M059J (cell line): ENCODE measurements at places on chromosomes 4 and X. TPM values are rescaled to one million over a fixed set of nuclear protein-coding genes. Genes with fewer than 3 reads are reported as not detected.

Gene NOA1
- 10.8 and 12.4 TPM in 2 replicates for total RNA-seq

Gene FAM9C
- not detected in 2 replicates for total RNA-seq

Gene LDOC1
- 29.3 and 34.6 TPM in 2 replicates for total RNA-seq

Gene FAM184B
- 0.02 TPM in 1 of 2 replicates, not detected in the other for total RNA-seq

Gene FREM3
- total RNA-seq: not detected in 2 replicates

Gene TEX13C
- total RNA-seq: not detected in 2 replicates

Gene ZCCHC12
- 0.05 TPM in 1 of 2 replicates, not detected in the other for total RNA-seq

Gene KLHL4
- 1.5 and 1.8 TPM in 2 replicates for total RNA-seq

GRCh38 chr4:87957061-87957460, 18.5 kb upstream of the SPP1 start:
- no peak for DNase-seq

DNA sequence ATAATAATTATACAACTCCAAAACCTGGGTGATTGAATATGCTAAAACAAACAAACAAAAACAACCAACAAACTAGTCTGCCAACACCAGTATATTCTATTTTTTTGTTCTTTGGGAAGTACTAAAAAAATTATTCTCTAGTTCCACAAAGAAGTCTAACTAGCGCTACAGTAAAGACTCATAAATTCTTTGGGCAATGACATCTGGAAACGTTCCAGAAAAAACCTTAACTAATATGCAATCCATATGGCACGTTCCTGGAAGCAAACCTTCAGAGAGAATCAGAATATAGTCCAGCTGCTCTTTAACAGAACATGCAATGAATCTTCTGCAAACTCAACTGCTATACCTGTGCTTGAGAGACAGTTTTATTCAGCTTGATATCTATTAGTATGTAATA, 500.1 kb downstream of the TRAM1L1 start:
- DNase-seq: no peak

GRCh38 chr4:575281-576141, 584 bp downstream of the TMEM271 start:
- no peak for DNase-seq

DNA sequence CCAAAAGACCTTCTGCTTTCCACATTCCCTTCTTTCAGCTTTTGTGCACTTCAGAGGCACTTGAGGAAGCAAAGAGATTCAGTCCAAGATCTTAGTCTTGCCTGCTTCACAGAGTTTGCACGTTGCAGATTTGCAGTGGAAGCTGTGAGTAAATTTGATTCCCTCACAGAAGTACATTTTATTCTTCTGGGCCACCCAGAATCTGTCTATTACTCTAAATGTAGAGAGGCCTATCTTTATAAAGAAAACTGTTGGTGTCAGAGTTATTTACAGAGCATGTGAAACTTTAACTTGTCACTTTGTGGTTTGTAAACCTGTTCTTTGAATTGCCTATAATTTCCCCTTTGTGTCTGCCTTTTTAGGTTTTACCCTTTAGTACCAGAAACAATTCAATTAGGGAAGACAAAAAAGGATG, 15.5 kb downstream of the SPRY1 start:
- no peak for DNase-seq

- DNase-seq: no peak
Observed at GRCh38 chr4:26388671-26389070, 67.9 kb downstream of the RBPJ start.

- DNase-seq: no peak
Observed at GRCh38 chrX:111145878-111146277, 49.9 kb downstream of the PAK3 start.

GRCh38 chr4:171101845-171102244, 711.4 kb upstream of the GALNTL6 start:
- no peak for DNase-seq

- no peak for DNase-seq
Observed at GRCh38 chr4:181271116-181271640, 972.0 kb upstream of the TENM3 start.

DNA sequence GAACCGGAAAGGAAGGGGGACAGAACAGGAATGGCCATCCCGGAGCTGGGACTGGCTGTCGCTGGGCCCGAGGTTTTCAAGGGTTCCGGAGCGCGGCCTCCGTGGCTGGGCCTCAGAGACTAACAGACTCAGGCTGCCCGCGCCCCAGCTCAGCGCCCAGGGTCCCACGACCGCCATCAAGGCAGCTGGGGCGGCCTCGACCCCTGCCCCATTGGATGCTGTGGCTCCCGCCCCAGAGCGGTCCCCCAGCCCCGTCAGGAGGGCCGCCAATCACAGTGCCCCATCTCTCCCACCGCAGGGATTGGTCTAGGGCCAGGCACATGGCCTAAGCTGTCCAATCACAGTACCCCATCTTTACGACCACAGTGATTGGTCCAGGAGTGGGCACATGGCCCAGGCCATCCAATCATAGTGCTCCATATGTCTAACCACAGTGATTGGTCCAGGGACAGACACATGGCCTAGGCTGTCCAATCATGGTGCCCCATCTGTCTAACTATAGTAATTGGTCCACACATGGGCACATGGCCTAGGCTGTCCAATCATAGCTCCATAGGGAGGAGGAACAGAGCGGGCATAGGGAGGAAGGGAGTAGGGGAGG, 105.3 kb upstream of the NKX1-1 start:
- peak; percentile 28 for DNase-seq

DNA sequence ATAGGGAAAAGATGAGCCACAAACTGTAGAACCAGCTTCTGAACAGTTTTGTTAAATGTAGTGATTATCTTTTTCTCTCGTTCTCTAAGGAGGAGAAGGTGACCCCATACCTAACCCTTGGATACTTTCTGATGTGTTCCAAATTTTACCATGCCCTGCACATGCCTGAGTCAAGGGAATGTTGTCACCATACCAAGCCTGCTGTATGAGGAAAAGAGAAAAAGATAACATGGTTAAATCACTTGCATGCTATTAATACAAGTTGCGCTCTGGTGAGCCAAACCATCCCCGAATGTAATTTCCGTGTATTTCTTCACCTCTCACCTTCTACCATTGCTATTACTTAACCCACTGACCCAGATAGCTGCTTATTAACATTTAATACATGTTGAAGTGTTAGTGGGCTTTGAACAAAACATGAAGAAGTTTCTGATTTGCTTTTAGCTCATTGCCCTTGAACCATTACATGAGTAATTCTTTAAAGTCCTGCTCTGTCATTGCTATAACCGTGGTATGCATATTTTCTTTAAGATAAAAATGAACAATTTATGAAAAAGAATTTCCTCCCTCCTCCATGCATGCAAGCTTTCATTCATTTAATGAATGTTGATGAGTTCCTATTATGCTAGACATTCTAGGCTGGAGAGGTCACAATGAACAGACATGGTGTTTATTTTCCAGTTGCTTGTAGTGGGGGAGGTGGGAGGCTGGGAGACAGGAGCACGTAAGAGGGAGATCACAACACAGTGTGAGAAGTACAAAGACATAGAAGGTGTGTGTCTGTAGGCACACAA, 13.6 kb upstream of the KIT start:
- no peak for DNase-seq

- DNase-seq: peak; percentile 76
Observed at GRCh38 chrX:72123471-72124185, 8.1 kb downstream of the RTL5 start.

DNA sequence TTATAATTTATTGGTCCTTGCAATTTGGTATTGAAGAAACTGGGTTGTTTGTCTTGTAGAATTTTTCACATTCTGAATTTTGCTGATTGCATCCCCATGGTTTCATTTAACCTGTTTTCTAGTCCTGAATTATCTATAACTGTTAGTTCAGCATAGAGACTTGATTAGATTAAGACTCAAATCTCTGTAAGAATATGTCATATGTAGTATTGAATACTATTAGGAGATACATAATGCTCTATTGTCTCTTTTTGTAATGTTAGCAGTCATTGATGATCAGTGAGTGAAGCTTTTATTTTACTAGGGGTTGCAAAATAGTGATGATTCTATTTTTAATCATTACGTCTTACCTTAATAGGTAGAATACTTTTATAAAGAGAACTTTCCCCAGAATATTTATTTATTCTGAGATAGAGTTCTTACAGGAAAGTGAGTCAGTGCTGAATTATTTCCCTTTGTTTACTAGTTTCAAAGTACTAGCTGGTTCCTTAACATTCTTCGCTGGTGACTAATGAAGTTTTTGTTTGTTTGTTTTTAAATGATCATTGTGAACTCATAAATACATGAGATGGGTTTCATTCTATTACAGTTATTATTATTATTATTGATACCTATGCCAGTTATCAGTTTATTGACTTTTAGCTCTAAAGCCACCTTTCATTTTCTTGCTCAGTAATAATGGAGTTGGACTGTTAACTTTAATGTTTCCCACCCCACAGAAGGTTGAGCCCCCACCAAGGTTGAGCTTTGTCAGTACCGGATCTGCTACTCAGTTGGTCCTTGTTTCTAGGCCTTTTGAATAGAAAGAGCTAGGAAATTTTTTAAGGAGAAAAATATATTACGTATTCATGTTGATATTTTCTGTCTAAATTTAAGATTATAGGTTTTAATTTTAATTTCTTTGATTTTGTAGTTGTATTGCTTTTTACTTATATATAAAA, 102.3 kb downstream of the LARP1B start:
- peak; percentile 89 for DNase-seq

DNA sequence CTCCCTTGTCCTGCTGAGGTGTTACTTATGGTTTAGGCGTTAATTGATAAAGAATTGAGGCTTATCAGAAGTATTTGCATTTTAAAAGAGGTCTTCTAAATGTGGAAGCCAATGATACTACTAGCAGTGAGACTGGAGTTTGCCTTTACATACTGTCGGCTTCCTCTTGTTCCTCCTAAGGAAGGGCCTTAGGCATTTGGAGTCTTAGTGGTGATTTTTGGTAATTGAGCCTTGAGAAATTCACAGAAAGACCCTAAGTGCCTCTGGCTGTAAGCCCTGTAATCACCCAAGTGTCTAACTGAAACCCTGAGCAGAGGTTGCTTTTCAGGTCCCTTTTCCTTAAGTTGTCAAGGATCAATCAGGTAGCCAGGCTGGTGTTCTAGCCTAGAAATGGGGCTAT, 14.8 kb downstream of the IL13RA1 start:
- DNase-seq: no peak

DNA sequence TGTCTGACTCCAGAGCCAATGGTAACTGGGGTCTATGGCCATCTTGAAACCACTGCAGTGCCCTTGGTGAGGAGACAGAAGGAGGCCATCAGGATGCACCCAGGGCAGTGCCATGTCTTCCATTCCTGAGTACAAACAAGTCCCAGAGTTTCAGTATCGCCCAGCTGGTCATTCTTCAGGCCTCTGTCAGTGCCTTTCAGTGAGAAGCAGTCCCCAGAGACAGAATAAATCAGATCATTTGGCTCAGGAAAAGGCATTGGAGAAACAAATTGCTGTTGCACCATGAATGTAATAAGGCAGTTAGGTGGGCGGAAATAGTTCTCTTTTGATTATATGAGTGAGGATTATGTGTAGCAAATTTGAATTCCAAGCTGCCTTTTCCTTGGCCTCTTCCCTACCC, 21.3 kb downstream of the ADGRG4 start:
- no peak for DNase-seq

GRCh38 chrX:31093639-31093975, 21.8 kb upstream of the FTHL17 start:
- DNase-seq: no peak

DNA sequence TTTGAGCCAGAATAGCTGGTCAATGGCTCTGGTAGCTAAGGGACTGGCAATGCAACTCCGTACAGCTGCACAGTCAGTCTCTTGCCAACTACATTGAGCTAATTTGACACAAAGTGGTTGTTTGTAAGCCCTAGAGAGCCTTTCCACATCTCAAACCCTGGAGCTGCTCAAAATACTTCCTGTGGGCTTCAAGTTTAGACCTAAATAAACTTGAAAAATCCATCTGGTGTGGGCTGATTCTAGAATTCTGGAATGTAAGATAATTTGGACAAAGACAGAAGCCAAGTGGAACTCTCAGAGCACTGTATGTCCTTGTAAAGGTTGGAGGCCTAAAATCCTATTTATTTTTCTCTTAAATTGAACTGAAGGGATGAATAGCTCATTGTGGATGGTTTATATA, 380.8 kb downstream of the SPRY1 start:
- DNase-seq: no peak

DNA sequence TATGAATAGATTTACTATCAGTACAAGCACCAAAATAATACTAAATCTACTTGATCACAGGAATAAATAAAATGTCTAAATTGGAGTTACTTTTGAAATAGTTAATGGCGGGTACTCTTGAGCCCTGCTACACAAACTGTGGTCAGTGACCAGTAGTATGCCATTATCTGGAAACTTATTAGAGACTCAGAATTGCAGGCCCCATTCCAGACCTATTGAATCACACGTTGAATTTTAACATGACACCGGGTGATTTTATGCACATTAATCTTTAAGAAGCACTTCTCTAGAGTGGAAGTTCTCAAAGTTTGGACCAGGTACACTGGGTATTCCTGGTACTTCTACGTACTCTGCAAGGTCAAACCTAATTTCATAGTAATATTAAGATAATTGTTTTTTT, 660.0 kb upstream of the POU3F4 start:
- peak; percentile 12 for DNase-seq

DNA sequence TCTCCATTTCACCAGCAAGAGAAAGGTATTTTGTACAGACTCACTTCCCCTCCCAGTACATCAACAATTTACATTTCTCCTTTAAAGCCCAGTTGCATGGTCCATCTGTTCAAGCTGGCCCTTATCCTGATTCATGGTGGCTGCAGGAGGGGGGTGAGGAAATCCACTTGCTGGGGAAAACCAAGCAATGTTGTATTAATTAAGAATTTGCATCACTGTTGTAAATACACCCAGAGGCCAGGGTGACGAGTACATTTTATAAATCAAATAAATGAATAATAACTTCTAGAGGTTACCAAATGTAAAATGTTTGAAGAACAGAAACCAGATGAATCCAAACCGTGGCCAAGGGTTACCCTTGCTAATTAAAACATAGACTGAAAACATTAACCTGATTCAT, 395.9 kb upstream of the INTU start:
- no peak for DNase-seq

DNA sequence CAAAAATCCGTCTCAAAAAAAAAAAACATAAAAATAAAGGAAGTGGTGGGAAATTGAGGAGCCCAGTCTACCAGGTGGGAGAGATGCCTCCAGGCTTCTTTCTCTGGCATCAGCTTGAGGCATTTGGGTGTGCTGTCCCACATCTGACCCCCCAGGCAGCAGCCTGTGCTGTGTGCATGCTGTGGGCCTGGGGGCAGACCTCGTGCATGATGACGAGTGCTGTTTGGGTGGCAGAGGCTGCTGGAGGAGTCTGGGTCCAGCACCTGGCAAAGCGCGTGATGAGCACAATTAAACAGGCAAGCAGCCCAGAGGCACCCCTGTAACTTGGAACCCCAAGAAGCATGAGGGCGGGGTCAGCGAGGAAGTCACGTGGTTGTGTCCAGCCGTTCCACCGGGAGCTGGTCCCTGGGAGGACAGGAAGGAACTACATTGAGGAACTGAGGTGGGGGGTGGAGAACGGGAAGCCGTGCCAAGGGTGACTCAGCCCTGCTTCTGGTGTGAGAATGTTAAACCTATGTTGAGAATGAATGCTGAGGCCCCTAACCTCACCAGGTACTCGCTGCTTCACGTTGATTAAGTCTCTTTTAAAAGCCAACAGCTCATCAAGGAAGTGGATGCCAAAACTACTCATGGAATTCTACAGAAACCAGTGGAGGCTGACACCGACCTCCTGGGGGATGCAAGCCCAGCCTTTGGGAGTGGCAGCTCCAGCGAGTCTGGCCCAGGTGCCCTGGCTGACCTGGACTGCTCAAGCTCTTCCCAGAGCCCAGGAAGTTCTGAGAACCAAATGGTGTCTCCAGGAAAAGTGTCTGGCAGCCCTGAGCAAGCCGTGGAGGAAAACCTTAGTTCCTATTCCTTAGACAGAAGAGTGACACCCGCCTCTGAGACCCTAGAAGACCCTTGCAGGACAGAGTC, 6.1 kb downstream of the TACC3 start:
- peak; percentile 98 for DNase-seq
